ENCODE measurements at places on chromosomes 2 and 18. TPM values are rescaled to one million over a fixed set of nuclear protein-coding genes. Genes with fewer than 3 reads are reported as not detected.
A peak's percentile ranks its signal among the peaks of the same experiment; 100 is the strongest.

DNA sequence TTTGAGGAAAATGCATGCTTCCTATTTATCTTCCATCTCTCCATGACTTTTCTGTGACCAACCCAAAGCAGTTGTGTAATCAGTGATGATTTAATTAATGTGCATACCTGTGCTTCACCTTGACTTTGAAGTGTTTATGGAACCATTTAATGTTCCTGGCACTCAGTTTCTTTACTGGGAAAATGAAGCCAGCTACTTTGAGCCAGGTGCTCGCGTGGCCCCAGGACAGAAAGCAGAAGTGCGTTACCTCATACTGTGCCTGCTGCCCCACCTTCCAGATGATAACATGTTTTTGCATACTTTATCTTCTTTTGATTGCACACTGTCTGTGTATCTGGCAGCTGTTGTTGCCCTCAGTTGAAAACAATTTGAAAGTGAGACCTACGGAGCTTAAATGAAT lies 61.3 kb downstream of the PMAIP1 start:
- DNase-seq = no peak

GRCh38 chr2:74406035-74406434 lies 15.4 kb downstream of the C2orf81 start:
- DNase-seq = no peak

DNA sequence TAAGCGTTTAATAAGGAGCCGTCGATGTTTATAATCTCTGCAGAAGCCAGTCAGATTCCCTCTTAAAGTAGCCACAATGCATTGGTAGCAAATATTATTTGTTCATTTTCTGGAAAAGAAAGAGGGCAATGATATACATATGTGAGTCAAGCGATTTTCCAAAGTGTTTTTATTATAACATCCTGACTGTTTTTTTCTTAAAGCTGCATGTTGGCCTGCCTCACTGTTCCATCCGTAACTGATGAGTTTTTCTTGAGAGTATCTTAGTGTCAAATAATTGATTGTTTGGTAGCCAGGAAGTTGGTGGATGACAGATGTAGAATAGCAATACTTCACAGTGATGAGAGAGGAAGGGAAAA lies 3.7 kb downstream of the TSHZ1 start:
- DNase-seq = no peak

GRCh38 chr2:211846714-211847113 lies 691.9 kb downstream of the ERBB4 start:
- DNase-seq = no peak

DNA sequence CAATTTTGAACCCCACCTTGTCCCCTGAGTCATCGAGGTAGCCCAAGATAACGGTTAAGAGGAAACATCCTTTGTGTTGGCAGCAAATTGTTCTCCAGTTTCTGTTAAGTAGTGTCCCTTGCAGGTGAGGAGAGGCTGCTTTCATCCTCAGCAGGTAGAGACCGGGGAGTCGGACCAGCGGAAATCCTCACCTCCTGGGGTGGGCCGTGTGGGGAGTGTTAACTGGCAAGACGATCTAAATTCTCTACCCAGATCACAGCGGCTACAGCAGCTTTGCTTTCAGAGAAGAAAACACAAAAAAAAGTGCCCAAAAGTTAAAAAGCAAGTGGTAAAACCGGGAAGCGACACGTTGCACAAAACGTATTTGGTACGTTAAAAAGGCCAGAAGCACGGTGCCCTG lies 63.2 kb downstream of the ADI1 start:
- no peak for DNase-seq

DNA sequence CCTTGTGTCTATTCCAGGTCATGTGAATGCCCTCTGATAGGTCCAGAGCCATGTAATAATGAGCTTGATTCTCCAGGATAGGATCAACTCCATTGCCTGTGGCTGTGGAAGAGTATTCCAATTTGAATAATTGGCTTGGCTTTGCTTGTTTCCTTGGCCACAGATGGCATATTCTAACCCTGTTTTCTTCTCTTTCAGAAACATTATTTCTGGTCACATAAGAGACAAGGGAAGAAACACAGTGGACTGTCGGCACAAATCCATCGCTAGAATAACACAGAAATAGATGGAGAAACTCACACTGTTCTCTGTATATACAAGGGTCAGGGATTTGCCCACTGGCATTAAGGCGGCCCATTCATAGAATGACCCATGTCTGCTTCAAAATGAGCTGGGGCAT lies 278.4 kb upstream of the CCDC68 start:
- DNase-seq = no peak

DNA sequence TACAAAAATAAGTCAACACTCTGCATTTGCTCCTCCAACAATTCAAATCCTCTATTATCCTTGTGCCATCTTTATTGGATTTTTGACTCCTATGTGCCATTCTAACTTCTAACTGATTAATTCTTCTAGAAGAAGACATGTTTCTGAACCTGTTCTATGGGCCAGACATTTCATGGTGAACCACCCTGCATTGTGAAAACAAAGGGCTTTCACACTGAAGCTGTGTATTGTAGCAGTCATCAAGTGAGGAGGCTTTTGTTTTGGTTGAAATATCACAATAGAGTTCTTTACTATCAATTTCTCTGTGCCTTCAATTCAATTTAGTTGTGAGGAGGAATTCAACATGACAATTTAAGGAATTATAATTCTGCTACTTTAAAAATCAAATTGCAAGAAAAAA lies 357.9 kb downstream of the PLCL1 start:
- no peak for DNase-seq

DNA sequence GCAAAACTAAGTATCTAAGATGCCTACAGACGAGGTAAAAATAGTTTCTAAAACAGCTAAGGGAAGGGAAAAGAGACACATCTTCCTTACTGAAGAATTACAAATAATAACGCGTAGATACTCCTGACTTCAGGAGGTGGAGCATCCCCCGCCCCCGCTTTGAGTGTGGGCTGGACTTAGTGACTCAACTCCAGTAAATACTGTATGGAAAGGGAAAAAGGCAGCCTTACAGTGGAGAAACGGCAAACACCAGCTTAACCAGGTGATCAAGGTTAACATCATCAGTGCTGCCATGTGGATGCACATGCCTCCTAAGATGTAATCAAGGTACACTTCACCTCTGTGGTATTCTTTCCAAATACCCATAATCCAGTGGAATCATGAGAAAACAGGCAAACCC lies 47.9 kb downstream of the HADHB start:
- no peak for DNase-seq

DNA sequence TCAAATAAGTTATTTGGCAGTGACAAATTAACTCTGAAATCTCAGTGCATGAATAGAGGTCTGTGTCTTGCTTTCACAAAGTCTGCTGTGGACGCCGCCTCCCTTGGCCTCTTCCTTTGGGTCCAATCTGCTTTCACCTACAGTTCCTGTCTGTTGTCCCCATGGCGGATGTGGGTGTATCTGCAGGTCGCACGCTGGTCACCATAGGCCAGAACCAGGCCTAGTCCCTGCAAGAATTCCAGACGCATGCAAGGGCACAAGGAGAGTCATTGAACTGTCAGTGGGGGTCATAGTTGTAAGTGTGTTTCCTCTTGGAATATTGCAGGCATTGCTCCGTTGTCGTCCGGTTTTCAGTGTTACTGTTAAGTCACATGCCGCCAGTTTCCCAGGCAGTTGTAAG lies 7.4 kb downstream of the SOCS6 start:
- DNase-seq = peak; percentile 54

DNA sequence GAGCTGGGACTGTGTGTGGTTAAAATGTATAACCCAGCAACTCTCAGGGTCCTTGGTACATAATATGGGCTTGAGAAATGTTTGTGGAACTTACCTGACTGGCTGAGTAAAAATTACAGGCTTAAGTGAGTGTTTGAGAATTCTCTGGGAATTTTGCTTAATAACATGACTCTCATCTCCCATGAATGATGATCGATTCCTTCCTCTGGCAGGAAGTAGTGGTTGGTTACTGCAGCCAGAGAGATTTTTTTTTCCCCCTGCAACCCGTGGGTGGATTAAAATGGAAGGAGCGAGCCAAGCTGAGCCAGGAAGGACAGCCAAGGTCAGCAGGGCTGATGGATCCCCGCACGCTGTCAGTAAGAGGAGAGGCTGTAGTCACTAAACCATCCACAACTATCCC lies 40.6 kb upstream of the RFX8 start:
- no peak for DNase-seq

DNA sequence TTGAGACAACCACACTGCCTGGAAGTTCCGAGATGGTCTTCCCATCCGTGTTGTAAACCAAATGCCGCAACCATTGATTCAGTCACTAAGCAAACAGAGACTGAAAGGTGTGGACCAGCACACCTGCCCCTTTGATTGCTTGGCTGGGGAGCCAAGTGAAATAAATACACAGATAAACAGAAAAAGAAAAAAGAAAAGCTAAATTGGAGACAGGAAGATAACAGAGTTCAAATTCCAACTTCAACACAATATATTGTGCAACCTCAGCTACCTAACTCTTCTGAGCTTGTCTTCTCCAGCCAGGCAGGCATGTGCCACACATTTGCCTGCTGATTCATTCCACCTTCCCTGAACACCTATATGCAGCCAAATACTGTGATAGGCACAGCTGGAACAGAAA lies 110.9 kb downstream of the PID1 start:
- peak; percentile 81 for DNase-seq

DNA sequence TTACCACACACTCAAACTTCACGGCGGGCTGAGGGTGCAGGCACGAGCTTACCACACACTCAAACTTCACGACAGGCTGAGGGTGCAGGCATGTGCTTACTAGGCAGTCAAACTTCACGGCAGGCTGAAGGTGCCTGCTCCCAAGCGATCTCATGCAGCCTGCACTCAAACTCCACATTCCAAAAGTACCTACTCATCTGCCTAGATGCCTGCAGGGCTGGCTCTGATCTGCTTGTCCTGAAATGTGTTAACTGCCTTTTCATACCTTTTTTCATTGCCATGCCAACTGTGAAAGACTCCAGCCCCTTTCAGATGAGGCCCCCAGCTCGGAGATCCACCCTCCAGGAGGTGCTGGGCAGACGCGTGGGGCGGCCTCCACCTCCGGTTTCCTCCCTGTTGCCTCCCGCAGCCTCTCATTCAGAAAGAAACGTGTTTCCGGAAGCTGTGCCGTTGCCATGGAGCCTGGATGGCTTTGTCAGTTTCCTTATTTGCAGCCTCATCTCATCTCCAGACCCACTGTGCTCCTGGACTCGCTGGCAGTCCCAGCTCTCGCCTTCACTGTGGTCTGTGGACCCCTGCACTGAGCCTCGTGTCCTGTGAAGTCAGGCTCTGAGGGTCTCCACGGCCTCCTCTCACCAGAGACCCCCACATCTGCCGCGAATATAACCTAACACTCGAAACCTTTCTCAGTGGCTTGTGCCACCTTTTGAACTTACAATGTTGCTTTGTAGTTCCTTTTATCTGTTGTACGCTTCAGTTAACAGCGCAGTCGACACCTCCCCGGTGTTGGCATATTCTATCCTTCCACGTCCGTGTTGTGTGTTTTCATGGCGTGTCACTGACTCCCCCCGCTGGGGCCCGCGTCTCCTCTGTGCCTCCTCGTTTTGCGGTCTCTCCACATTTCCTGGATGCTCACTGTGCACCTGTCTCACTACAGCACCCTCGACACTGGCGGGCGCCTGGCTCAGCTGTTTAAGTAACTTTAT lies 106.1 kb upstream of the ALKAL2 start:
- DNase-seq = no peak

DNA sequence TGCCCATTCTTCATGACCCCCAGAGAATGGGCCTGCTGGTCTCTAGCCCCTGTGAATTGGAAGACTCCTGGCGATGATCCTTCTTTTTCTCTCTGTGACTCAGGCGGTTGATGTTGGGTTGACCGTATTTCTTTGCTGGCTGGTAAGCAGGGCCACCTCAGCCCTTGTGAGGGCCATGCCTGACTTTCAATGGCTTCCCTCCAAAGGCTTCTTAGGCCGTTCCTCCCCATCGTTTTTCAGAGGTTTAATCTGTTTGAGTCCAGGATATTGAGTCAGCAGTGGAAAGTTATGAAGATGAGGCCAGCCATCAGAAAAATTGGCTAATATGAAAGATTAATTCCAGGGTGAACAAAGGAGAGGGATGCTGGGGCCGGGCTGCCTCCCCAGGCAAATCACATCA lies 13.6 kb downstream of the HPCAL1 start:
- no peak for DNase-seq

DNA sequence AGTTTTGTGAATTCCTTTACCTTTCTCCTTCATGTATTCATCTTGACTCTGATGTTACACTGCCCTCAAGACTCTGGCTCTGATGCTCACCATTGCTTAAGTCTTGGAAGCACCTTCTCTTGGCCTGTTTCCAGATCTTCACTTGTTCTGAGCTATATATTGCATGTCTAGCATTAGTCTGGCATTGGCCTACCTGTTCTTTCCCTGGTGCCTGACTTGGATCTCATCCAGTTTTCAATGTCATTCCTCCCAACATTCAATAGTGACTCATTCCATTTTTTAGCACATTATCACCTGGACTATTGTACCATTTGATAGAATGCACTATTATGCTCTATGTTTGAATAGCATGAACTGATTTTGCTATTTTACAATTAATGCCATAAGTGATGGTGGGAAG lies 127.3 kb upstream of the NYAP2 start:
- no peak for DNase-seq

GRCh38 chr2:237391140-237391539 lies 22.8 kb downstream of the COL6A3 start:
- DNase-seq = no peak

DNA sequence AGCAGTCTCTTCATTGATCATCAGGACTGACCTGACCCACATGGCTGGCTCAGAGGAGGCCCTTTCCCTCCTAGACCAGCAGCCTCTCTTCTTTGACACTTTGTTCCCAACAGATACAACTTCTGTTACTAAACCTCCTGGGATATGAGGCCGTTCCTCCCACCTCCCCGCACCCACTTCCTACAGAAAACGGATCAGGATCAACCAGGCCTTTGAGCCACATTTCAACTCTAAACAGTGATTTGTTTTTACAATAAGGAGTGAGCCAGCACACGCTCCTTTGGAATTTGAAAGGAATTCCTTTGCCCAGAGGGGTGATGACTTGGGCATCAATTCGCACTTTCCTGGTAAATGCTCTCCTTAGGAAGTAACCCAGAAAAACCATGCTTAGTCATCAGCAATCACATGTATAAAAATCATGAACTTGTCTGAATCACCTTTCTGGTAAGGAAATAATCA lies 180.4 kb downstream of the FAM124B start:
- DNase-seq = no peak

The IL36A gene
- total RNA-seq = not detected

The KIAA2012 gene
- total RNA-seq = 0.49 TPM

The BCL11A gene
- 0.46 TPM for total RNA-seq

The IL1A gene
- not detected for total RNA-seq

The NCOA1 gene
- 18.9 TPM for total RNA-seq

The LCT gene
- not detected for total RNA-seq

The DSG4 gene
- not detected for total RNA-seq

The FTCDNL1 gene
- 3.4 TPM for total RNA-seq

The FAM228A gene
- not detected for total RNA-seq

The MSTN gene
- total RNA-seq = not detected

The ALKAL2 gene
- 0.66 TPM for total RNA-seq
